ENCODE measurements at places on chromosomes 2 and 18.

GRCh38 chr18:57943723-57944122 is 100.3 kb upstream of the NEDD4L start:
- no peak for DNase-seq

- DNase-seq, result no peak
These were observed 259.2 kb upstream of the SLC14A2 start for GRCh38 chr18:45355944-45356520.

- DNase-seq, result no peak
These were observed 663 bp downstream of the C2orf49 start for GRCh38 chr2:105338020-105338385.

DNA sequence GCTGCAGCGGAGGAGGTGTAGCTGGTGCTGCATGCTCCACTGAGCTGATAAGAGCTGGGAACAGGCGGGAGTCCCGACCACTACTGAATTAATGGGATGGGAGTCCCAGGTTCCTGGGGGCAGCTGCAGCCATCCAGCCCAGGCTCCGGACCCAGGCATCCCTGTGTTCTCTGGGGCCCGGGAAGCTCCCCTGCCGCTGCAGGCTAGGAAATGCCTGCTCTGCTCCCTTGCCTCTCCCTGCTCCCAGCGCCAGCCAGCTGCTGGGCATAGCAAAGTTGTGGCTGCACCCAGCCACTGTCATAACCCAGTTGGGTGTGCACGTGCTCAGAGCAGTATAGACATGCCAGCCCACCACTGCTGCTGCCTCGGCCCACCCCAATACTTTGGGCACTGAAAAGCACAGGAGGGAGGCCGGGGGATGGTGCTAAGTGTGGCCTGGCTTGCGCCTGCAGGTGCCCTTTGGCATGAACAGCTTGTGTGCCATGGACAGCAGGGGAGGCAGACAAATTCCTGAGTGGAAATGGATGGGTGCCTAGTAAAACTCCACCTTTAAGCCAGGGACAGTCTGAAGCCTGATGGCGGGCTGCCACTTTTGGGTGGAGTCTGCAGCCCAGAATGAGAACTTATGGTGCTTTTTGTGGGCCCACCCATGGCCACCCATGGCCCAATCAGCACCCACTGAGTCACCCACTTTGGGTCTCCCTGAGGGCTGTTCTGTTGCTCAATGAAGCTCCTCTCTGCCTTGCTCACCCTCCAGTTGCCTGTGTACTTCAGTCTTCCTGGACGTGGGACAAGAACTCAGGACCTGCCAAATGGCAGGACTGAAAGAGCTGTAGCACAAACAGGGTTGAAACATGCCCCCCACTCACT is 219.3 kb upstream of the TMEFF2 start:
- DNase-seq, result no peak

GRCh38 chr2:170842785-170843184 is 26.1 kb downstream of the GAD1 start:
- no peak for DNase-seq

All from thoracic aorta (tissue), 2 donors.